ENCODE measurements at places on chromosomes 16 and 17.

- peak overlapping the region; percentile 99 for H3K27ac ChIP-seq
- peaks cover 25% of the 10 kb centered on the region for H3K36me3 ChIP-seq
- H3K27me3 ChIP-seq = peaks cover 5% of the 10 kb centered on the region
- DNase-seq = peak; percentile 62
- peak overlapping the region; percentile 97 for H3K4me3 ChIP-seq
Observed at GRCh38 chr17:62627904-62628633, 599 bp downstream of the MRC2 start.

GRCh38 chr17:66398059-66398458 is 95.6 kb downstream of the PRKCA start:
- peaks cover under 1% of the 10 kb centered on the region for H3K4me1 ChIP-seq
- DNase-seq = no peak
- peaks cover 5% of the 10 kb centered on the region for H3K27me3 ChIP-seq
- H3K27ac ChIP-seq = no peak overlapping the region
- peaks cover 10% of the 10 kb centered on the region for H3K36me3 ChIP-seq

DNA sequence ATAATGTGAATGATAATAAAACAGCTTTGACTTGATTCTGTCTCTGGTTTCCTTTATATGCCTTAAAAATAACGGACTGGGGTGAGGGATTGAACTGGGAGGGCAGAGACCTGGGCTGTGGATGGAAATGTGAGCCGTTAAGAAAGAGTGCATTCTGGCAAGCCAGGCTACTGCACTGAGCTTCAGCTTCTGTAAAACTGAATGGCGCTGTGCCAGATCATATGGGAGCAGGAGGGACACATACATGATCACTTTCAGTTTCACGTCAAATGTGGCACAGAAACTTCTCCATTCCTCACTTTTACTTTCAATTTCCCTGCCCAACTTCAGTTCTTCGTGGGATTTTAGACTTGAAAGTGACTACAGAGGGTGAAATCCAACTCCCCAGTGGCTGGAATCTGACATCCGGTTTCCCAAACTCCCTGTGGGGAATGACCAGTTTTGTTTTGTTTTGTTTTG is 1.1 kb downstream of the MT2A start:
- H3K4me3 ChIP-seq = peak overlapping the region; percentile 88
- no peak for DNase-seq
- peak overlapping the region; percentile 13 for H3K27ac ChIP-seq
- peaks cover 62% of the 10 kb centered on the region for H3K27me3 ChIP-seq
- peaks cover 59% of the 10 kb centered on the region for H3K4me1 ChIP-seq

- peaks cover 46% of the 10 kb centered on the region for H3K36me3 ChIP-seq
- no peak overlapping the region for H3K27ac ChIP-seq
- no peaks in the 10 kb centered on the region for H3K27me3 ChIP-seq
- peaks cover 19% of the 10 kb centered on the region for H3K4me1 ChIP-seq
- no peak overlapping the region for H3K4me3 ChIP-seq
Observed at GRCh38 chr16:87415441-87415840, 23.3 kb downstream of the MAP1LC3B start.

- no peaks in the 10 kb centered on the region for H3K27me3 ChIP-seq
- H3K4me1 ChIP-seq = peaks cover 90% of the 10 kb centered on the region
- H3K36me3 ChIP-seq = peaks cover 22% of the 10 kb centered on the region
- no peak overlapping the region for H3K4me3 ChIP-seq
Observed at GRCh38 chr16:89375686-89376085, 114.7 kb downstream of the ANKRD11 start.

GRCh38 chr16:3974751-3975150 is 94.2 kb upstream of the CREBBP start:
- peaks cover 6% of the 10 kb centered on the region for H3K36me3 ChIP-seq
- no peak for DNase-seq
- H3K4me3 ChIP-seq = no peak overlapping the region

DNA sequence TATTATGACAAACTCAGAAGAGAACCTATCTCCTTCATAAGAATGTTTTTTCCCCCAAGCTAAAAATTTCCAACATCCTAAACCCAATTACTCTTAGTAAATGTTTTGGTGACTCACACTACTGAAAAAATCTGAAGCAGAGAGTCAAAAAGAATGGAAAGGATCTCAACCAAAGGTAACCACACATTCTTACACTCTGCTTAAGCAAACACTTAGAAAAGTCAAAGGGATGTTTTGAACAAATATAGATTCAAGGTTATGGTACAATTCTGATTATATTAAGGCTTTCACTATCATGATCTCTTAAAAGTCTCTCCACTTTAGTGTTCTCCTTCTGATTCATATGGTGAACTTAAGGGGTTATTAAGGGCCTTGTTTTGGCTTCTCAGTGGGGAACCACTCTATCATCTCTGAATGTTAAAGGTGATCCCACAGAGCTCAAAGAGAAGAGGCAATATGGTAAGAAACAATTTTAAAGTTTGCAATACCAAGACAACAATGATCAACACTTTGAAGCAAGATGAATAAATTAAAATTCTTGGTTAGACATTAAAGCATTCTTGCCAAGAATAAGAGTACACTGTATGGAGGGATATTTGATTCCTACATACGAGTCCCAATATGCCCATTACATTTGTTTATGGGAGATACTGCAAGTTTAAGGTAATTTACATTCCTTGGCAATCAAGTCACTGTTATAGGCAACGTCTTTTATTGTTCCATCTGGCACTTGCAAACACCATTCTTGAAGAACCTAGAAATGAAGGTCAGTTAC is 69.2 kb downstream of the CDC27 start:
- DNase-seq = no peak
- peaks cover 59% of the 10 kb centered on the region for H3K36me3 ChIP-seq
- H3K27ac ChIP-seq = no peak overlapping the region
- no peaks in the 10 kb centered on the region for H3K4me1 ChIP-seq

- H3K27ac ChIP-seq = peak overlapping the region; percentile 62
- H3K4me3 ChIP-seq = no peak overlapping the region
- peaks cover 16% of the 10 kb centered on the region for H3K4me1 ChIP-seq
- H3K36me3 ChIP-seq = peaks cover 51% of the 10 kb centered on the region
- H3K27me3 ChIP-seq = no peaks in the 10 kb centered on the region
Observed at GRCh38 chr16:11020792-11021551, 76.6 kb downstream of the CLEC16A start.

GRCh38 chr16:30120340-30121105 is 2.5 kb downstream of the MAPK3 start:
- peak overlapping the region; percentile 52 for H3K4me3 ChIP-seq
- H3K36me3 ChIP-seq = peaks cover 30% of the 10 kb centered on the region
- H3K27ac ChIP-seq = no peak overlapping the region
- peaks cover 7% of the 10 kb centered on the region for H3K27me3 ChIP-seq
- DNase-seq = no peak

DNA sequence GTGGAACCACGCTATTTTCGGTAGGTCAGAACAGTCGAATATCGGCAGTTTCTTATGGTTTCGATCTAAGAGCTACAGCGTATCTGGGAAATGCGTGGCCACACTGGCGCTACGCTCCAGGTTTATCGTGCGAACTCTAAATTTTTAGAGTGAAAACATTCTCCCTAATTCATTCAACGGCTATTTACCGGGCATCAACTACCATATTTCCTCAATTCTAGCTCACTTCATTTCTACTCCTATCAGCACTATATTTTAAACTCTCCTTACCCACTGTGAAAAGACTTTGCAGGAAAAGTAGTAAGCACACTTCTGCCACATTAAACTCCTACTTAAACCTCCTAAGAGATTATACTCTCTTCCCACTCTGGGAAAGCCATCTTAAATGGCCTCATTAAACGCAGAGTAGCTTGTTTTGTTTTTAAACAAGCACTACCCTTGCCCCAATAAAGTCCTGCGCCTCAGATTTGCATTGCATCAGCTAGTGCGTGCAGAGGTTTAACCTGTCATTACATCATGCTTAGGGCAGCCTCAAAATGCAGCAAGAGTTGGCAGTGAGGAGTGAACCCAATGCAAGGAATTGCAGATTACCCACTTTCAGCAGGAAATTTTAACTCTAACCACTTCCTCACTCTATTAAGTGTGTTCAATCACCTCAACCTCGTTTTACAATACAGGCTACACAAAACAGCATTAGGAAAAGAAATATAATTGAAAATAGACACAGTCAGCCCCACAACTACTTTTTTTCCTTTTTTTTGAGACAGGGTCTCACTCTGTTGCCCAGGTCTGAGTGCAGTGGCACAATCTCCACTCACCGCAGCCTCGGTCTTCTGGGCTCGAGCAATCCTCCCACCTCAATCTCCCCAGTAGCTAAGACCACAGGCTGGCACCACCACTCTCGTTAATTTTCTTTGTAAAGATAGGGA is 18.8 kb downstream of the SIAH1 start:
- peak overlapping the region; percentile 84 for H3K4me3 ChIP-seq
- peaks cover 24% of the 10 kb centered on the region for H3K36me3 ChIP-seq
- peak overlapping the region; percentile 20 for H3K27ac ChIP-seq

GRCh38 chr16:11389083-11389482 is 43.8 kb downstream of the RMI2 start:
- H3K27ac ChIP-seq = no peak overlapping the region
- peaks cover 16% of the 10 kb centered on the region for H3K27me3 ChIP-seq
- H3K4me3 ChIP-seq = no peak overlapping the region
- no peak for DNase-seq
- H3K4me1 ChIP-seq = peaks cover 36% of the 10 kb centered on the region
- no peaks in the 10 kb centered on the region for H3K36me3 ChIP-seq

GRCh38 chr17:41534899-41535546 is 6.9 kb upstream of the KRT19 start:
- peaks cover 49% of the 10 kb centered on the region for H3K4me1 ChIP-seq
- no peaks in the 10 kb centered on the region for H3K36me3 ChIP-seq
